ENCODE measurements at places on chromosomes 1 and 21.

DNA sequence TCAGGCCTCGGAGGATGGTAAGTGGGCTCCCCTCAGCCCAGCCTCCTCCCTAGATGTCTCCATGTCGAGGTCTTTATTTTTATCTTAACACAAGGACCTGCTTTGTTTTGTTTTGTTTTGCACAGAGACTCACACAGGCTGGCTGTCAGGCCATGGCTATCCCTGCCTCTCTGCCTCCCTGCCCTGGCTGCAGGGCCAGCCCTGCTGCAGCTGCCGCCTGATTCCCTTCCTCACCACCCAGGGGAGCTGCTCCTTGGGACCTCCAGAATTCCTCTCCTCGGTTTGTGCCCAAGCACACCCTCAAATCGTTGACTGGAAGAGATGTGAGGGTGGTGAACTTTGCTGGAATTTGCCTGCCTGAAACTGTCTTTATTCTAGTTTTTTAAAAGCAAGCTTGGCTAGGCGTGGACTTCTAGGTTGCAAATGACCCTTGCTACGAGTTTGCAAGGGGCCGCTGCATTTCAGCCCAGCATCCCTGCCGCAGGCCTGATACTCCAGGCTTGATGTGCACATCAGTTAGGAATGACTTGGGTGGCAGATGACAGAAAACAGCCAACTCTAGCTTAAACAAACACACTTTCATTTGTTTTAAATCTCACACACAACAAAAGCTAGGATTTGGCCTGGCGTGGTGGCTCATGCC is 37.1 kb downstream of the WNT9A start:
- DNase-seq = no peak

DNA sequence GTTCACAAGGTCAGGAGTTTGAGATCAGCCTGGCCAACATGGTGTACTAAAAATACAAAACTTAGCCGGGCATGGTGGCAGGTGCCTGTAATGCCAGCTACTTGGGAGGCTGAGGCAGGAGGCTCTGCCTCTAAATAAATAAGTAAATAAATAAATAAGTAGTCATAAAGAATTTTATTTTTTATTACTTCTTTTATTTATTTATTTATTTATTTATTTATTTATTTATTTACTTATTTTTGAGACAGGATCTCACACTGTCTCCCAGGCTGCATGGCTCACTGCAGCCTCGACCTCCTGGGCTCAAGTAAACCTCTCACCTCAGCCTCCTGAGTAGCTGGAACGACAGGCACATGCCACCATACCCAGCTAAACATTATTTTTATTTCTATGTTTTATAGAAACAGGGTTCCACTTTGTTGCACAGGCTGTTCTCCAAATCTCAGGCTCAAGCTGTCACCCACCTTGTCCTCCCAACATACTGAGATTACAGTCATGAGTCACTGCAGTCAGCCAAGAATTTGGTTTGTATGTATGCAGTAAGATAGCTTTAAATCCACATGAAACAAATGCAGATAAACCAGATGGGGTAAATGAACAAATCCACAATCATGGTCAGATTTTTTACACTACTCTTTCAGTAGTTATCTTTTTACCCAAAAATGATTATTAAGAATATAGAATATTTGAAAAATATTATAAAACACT is 523.3 kb upstream of the RGS18 start:
- no peak for DNase-seq

DNA sequence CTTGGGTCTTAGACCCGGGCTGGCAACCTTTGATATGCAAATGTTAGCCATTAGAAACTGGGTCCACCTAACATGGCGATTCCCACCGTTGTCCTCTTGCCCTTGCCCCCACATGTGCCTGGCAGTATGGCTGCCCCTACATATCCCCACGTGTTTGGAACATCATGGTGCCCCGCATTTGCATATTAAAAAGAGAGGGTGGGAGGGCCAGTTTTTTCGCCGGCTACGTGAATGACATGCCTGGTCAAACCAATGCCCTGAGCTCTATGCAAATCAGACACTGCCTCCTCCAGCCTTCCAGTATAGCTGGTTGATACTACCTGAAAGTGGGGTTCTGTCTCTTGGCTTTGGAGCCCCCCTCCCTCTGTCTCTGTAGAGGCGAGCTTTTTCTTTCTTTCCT is 133.0 kb downstream of the CDC42BPA start:
- DNase-seq = no peak

DNA sequence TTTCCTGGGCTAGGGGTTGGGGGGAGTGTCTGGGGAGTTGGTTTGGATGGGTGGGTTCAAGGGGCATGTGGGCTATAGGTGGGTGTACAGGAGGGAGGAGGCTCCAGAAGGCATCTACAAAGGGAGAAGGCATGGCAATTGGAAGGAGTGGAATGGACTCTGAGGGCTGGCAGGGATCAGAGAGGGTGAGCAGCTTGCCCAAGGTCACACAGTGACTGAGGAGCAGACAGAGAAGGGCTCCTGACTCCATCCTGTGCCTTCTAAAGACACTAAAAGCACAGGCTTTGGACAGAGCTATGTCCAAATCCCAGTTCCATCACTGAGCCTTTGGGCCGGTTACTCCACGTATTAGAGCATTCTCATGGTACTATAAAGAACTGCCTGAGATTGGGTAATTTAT is 151.8 kb downstream of the PTPRU start:
- no peak for DNase-seq

GRCh38 chr1:228081144-228081543 is 1.4 kb upstream of the ARF1 start:
- no peak for DNase-seq

GRCh38 chr1:196577386-196577785 is 30.9 kb downstream of the KCNT2 start:
- DNase-seq = no peak

DNA sequence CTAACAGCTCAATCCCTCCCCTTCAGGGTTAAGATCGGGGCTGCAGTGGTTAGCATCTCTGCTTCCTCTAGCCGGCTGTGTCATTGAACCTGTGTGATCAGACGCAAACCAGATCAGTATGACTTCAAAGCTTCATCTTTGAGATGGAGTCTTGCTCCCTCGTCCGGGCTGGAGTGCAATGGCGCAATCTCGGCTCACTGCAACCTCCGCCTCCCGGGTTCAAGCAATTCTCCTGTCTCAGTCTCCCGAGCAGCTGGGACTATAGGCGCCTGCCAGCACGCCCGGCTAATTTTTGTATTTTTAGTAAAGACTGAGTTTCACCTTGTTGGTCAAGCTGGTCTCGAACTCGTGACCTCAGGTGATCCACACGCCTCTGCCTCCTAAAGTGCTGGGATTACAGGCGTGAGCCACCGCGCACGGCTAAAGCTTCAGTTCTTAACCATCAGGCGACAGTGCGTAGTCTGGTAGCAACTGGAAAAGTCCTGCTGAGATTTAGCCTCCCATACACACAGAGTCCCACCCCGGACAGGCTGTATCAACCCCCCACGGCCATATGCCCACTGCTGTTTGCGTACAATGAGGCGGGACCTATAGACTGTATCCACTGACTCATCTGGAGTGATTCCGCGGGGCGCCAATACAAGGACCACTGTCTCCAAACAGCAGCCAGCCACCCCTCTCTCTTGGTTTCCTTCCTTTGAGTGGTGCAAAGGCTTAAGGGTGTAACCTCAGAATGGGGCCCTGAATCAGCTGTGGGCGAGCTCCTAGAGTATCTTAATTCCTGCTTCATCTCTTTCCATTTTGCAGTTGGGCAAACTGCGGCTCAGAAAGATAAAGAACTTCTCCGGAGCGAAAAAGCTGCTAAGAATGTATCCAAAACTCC is 23.3 kb downstream of the CELA3A start:
- DNase-seq = peak; percentile 84

GRCh38 chr21:26587736-26588201 is 14.7 kb upstream of the CYYR1 start:
- DNase-seq = peak; percentile 5

- peak; percentile 49 for DNase-seq
These were observed 26.5 kb downstream of the CNIH4 start for GRCh38 chr1:224383218-224383617.

DNA sequence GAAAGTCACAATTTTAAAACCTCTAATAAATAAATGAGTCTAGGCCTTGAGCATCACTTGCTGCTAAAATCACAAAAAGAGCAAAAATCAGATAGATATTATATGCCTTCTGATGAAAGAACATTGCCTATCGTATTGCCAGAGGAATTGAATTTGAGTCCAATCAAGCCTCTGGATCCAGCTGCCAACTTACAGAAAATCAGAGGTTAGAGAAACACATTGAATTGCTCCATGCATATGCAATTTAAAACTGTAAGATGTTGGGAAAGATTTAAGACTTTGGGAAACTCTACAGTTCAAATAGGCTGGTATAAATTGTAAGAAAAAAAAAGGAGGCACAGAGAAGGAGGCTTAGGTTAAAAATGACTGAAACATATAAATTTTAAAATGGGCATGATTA is 93.5 kb downstream of the TM2D1 start:
- no peak for DNase-seq

- DNase-seq = no peak
These were observed 18.9 kb downstream of the NECAP2 start for GRCh38 chr1:16459352-16459925.

DNA sequence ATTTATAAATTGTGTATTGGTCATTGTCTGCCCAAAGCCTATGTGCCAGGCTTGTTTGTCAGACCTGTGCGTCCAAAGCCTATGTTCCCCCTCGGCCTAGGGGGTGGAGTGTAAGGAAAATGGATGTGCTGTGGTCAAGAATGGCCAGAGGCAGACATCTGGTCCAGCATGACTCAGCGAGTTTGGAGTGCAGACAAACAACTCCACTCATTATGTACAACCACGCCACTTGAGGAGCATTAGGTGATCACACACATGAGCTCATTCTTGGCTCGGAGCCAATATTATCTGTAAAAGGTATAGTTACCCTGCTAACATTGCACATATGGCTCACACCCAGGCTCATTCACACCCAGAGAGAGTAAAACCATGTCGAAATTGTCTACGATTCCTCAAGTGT is 1047.6 kb upstream of the ADGRL4 start:
- DNase-seq = peak; percentile 2

GRCh38 chr1:18949686-18950400 is 6.6 kb downstream of the IFFO2 start:
- peak; percentile 35 for DNase-seq

- DNase-seq = peak; percentile 89
These were observed 345.8 kb downstream of the KIF26B start for GRCh38 chr1:245500546-245500945.

GRCh38 chr1:78415165-78415564 is 75.6 kb upstream of the PTGFR start:
- DNase-seq = no peak
